Right renal pelvis (tissue), 4 donors: ENCODE measurements at places on chromosomes 7 and 10.

DNA sequence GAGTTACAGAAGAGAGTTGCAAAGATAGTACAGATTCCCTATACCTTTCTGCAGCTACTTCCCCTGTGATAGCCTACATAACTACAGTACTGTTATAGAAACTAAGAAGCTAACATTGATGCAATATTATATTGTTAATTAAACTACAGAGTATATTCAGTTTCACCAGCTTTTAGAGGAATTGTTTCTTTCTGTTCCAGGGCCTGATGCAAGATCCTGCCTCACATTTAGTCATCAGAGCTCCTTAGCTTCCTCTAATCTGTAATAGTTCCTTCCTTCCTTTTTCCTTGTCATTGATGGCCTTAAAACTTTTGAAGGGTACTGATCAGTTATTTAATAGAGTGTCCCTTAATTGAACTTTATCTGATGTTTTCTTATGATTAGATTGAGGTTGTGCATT is 56.8 kb downstream of the SDHAF3 start:
- no peak for DNase-seq

GRCh38 chr7:106045586-106045985 is 66.5 kb downstream of the SYPL1 start:
- no peak for DNase-seq

DNA sequence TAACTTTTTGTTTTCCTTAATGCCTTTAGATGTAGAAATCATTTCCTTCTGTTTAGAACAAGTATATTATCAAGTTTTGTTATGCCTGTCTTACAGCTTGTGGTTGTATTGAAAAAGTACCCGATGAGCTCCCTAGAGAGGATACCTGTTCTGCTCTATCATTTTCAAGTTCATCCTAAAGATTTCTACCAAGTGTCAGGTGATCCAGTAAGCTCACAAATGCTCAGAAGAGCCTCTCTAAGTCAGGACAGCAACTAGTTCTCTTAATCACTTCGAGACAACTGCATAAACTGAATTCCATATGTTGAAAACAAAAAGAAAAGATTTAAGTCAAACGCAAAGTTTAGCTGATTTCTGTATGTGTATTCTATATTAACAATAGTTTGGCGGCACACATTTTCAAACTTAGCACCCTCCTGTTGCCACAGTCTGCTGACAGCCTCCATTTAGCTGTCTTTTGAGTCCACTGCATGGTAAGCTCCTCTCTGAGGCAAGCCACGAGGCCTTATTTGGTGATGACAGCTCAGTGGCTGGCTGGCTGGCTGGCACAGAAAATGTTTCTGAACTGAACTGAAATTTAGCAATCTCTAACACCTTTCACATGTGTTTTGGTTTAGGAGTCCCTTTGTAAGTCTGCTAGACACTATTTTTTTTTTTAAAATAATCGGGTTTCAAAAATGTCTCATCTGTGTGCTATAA is 59.4 kb downstream of the SEMA3C start:
- DNase-seq = no peak

DNA sequence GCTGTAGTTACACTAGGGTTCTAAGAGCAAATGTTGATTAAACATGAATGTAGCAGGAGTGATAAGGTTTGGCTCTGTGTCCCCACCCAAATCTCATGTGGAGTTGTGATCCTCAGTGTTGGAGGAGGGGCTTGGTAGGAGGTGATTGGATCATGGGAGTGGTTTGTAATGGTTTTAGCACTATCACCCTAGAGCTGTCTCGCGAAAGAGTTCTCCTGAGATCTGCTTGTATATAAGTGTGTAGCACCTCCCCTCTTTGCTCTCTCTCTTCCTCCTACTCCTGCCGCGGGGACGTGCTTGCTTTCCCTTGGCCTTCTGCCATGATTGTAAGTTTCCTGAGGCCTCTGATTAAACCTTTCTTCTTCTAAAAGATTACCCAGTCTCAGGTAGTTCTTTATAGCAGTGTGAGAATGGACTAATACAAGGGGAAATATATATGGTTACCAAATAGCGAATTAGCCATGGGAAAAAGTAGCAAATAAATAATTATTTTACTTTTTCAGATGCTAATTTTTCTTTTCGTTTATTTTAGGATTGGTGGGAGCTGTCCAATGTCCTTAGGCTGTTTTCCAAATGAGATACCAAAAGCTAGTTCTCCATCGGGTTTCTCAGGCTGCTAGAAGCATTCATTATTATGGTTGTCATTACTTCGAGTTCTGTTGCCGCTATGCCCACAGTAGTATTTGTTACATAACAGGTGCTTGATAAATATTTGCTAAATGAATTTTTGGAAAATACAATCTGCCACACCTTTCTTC is 58.7 kb downstream of the PTEN start:
- no peak for DNase-seq

- DNase-seq = no peak
Measured at GRCh38 chr7:158276414-158277218, 311.0 kb downstream of the PTPRN2 start.

DNA sequence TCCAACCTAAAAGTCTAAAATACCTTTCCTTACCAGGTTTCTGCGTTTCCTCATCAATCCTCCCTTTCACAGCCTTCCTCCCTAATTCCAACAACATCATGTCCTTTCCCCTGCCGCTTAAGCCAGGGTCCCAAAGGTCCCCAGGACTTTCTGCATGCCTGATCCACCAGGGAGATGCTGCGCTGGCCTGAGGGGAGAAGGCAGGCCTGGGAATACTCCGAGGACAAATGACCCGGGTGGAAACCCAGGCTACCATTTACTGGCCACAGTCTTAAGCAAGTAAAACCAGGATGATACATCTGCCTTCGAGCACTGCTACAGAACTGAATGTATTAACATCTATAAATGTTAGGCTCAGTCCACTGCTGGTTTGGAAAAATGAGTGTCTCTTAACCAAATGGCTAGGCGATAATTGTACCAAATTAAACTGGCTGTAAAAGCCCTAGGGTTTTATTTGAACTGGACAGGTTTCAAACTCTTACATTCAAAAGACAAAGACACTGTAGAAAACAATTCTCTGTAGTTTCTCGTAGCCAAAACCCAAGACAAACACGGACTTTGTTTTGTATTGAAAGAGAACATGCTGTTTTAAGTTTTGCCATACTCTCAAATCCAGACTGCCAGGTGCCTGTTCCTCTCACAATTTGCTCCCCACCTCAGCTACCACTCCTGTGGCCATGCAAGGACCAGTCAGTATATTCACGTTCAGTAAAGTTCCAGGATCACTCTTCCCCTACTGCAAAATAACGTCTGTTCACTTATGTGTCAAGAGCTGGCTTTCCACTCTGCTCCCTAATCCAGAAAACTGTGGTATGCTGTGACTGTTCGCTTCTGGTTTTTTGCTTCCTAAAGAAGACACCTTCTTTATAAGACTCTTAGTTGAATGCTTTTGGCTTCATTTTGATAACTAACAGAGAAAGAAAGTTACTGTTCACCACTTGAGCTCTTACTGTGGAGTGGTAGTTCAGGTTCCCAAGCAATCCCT is 145.7 kb downstream of the RNF216 start:
- no peak for DNase-seq
